ENCODE measurements at places on chromosomes 3 and 15.

DNA sequence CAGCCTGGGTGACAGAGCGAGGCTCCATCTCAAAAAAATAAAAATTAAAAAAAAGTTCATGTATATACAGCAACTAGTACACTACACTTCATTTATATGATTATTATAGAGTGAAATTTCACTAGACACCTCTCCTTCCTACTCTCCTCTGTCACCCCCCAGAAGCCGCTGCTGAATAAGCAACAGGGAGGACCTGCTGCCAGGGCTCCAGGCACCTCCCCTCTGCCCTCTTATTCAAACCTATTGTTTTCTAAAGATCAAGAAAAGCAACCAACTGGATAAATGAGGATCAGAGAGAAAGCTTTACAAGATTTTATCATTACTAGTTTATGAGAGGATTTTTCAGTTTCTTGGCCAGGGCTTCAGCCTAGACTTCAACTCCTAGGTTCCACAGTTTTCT lies 71.5 kb downstream of the DHX30 start:
- DNase-seq = no peak

DNA sequence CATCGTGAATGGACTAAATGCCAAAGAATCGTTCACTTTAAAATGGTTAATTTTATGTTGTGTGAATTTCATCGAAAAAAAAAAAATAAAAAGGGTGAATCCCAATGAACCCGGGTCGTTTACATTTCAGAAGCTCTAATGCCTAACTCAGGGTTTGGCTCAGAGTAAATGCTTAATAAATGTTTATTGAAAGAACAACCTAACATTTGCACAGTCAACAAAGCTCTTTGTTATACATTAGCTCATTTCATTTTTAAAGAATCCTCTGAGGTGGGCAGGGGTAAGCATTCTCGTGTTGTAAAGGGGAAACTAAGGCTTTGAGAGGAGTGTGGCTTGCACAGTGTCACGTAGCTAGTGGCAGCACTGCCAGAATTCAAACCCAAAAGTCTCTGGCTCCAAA lies 109.5 kb downstream of the RPLP1 start:
- DNase-seq = no peak

DNA sequence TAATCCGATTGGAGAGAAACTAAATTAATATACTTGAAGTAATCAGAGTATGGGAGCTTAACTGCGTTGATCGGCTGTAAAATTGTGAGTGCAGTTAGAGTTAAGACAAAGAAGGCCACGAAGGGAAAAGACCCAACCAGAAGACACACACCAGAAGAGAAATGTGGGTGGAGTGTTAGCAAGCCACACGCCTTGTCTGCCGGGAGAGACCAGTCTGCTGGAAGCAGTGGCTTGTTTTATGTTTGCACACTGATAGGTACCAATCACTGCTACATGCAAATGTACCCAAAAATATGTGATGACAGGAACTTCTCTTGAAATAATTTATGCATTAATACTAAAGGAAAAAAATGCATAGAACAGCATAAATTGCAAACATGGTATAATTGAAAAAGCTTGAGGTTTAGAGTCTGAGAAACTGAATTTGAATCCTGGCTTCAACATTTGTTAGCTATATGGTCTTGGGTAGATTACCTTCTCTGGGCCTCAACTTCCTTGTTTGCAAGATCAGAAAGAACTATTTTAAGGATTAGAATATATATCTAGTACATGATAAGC lies 23.1 kb downstream of the EEFSEC start:
- no peak for DNase-seq

GRCh38 chr15:101058735-101059134 lies 139.6 kb downstream of the LRRK1 start:
- no peak for DNase-seq

DNA sequence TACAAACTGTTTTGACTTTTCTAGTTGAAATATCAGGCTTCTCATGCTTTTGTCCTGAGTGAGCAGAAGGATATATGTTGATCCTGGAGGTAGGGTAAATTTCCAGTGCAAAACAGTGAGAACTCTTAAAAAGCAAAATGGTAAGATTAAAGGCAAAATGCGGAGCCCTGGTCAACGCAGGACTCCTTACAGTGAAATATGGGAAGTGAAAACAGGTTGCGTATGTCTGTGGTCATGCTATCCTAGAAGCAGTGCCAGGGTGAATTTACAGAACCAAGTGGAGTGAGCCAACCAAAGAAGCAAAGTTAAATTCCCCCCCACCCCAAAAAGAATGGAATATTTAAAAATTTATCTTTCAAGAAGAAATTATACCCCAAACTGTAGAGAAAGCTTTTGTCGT lies 256.4 kb downstream of the NR2F2 start:
- DNase-seq = no peak

DNA sequence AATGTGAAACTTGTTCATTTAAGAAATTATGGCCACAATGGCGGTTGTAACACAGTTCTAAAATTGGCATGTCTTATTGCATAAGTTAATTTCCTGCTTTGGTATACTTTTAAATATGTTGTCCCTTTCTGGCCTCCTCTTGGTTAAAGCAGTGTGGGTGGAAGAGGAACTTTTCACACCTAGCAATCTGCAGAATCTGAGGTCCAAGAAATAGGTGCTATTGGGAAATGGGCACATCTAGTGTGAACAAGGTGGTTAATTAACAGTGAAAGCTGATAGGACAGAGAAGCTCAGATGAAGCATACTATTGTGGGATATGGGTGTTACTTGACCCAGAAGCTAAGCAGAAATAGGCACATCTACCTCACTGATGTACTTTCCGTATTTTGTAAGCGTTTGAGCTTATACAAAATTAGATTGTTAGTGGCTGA lies 10.6 kb downstream of the CMC1 start:
- no peak for DNase-seq

DNA sequence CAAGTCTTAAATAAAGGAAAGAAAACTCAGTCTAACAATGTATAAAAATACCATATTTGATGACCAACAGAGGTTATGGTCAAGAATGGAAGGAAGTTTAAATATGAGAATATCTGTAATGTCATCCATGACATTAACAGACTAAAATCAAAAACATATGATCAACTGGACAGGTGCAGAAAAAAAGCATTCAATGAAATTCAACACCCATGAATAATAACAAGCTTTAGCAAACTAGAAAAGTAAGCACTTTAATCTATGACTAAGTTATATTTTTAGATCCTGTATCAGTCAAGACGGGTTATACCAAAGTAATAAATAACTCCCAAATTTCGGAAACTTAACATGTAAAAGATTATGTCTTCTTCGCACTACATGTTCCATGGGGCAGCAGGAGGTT lies 61.8 kb downstream of the CFAP20DC start:
- DNase-seq = no peak

DNA sequence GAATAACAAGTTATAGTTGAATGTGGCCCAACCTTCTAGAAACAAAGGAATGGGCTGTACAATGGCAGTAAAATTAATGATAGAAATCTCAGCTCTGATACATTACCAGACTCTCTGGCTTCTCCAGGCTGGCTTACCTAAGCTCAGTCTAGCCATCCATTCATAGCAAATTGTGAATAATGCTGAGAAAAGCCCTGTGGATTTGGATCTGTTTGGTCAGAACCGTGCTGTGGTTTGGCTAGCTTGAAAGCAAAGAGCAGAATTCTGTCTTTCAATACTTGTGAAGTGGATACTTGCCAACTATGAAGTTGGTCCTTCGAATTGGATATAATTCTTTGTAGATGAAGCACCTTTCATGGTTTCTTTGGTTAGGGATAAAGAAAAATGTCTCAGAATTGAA lies 199.1 kb downstream of the EPHA3 start:
- no peak for DNase-seq

- DNase-seq = no peak
Observed at GRCh38 chr3:195698325-195698646, 22.5 kb upstream of the MUC20 start.

DNA sequence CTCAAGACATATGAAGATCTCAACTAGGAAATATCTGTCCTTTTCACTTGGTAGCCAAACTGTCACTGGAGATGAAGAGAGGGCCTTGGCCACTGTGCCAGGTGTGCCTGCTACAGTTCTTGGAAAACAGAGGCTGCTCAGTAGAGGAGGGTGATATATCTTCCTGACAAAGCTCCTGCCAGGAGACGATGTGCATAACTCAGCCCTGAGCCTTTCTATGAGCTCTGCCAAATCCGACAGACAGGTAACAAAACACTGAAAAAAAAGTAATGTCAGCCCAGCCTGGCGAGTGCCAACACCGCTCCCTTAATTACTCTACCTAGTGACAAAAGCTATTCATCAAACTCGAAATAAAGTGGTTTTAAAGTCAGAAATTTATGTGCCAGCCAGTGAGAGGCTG lies 123.2 kb downstream of the MFSD1 start:
- no peak for DNase-seq

Measured in stimulated activated CD4-positive, alpha-beta T cell treated with anti-CD3 and anti-CD28 coated beads, Interleukin-15, amount 100 ng/mL, for 1 hour (primary cell).